ENCODE measurements at places on chromosomes 7 and 10.

GRCh38 chr10:119289227-119289920, 82.0 kb downstream of the GRK5 start:
- no peak for DNase-seq

DNA sequence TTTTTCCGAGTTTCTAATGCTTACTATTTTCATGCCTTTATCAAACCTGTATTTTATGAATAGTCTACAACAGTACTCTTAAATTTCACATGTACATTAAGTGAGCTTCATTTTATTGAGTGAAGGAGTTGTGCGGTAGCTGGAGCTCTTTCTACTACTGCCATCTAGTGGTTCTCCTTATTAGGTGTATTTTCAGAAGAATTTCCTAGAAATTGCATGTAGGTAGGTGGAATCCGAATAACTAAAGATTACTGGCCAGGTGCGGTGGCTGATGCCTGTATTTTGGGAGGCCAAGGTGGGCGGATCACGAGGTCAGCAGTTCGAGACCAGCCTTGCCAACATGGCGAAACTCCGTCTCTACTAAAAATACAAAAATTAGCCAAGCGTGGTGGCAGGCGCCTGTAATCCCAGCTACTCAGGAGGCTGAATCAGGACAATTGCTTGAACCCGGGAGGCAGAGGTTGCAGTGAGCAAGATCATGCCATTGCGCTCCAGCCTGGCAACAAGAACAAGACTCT, 38.3 kb downstream of the LRRC72 start:
- DNase-seq: peak; percentile 63

DNA sequence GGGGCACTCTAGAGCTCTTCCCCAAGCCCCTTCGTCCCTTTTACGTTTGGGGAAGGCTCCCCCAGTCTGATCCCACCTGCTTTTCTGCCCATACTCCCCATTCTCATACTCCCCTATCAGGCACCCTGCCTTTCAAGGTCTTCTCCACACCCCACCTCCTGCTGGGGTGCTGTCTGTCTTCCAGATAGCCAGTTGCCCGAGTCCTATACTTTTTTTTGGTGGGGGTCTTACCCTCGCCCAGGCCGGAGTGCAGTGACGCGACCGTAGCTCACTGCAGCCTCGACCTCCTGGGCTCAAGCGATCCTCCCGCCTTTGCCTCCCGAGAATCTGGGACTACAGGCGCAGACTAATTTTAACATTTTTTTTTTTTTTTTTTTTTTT, 775 bp upstream of the ABHD11 start:
- no peak for DNase-seq

- DNase-seq: peak; percentile 61
Measured at GRCh38 chr10:69845574-69846292, 44.0 kb downstream of the COL13A1 start.

- DNase-seq: no peak
Measured at GRCh38 chr7:44081266-44081748, 1.0 kb downstream of the POLM start.

GRCh38 chr10:123100030-123100762, 35.6 kb upstream of the HMX3 start:
- DNase-seq: no peak

- DNase-seq: no peak
Measured at GRCh38 chr7:90736968-90737939, 141.1 kb downstream of the CDK14 start.

DNA sequence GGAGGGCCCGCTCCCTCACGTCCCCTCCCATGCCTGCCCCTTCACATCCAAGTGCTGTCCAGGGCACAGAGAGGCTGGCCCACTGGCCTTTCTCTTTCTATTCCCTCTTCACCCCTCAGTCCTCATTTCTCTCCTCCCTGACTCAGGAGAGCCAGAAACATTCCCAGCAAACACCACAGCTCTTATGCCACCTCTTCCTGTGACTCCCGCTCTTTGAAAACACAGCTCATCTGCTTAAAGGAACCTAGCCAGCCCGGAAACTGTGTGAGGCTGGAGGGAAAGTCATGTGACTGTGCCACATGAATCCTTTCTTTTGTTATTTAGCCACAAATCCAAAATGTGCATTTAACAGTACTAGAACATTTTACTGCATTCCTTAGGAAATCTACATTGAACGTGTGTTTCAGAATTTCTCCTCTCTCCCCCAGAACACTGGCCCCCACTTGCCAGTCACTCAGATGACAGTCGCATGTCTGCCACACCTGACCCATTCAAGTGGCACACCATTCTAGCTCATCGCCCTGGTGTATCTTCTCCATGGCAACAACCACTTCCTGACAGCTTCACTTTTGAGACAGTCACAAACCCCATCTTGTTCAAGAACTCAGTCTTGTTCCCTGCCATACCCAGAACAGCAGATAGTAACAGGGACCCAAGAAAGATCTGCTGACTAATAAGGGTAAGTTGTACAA, 42.8 kb downstream of the GRB10 start:
- no peak for DNase-seq

DNA sequence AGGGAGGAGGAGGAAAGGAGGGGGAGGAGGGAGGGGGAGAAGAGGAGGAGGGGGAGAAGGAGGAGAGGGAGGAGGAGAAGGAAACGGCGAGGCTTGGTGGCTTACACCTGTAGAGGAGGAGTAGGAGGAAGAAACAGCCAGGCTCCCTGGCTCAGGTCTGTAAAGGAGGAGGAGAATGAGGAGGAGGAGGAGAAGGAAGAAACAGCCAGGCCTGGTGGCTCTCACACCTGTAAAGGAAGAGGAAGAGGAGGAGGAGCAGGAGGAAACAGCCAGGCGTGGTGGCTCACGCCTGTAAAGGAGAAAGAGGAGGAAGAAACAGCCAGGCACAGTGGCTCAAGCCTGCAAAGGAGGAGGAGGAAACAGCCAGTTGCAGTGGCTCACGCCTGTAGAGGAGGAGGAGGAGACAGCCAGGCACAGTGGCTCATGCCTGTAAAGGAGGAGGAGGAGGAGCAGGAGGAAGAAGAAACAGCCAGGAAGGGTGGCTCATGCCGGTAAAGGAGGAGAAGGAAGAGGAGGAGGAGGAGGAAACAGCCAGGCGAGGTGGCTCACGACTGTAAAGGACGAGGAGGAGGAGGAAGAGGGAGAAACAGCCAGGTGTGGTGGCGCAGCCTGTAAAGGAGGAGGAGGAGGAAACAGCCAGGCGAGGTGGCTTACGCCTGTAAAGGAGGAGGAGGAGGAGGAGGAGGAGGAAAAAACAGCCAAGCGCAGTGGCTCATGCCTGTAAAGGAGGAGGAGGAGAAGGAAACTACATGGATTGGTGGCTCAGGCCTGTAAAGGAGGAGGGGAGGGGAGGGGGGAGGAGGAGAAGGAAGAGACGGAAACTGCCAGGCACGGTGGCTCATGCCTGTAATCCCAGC, 14.9 kb upstream of the CRCP start:
- peak; percentile 91 for DNase-seq

DNA sequence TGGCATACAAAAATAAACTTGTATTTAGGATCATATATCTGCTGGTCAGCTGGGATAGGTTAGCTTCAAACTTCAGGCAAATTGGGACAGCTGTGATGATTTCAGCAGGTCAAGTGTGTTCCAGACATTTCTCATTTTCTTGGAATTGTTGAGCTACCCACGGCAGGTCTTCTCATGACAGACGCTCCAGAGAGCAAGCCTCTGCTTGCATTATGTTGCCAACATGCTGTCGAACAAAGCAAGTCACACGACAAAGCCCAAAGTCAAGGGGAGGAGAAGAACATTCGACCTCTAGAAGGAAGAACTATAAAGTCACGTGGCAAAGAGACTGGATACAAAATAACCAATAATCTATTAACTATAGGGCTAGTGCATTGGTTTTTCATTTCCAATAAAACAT, 103.5 kb downstream of the RAB18 start:
- no peak for DNase-seq

- DNase-seq: peak; percentile 30
Measured at GRCh38 chr7:36474283-36475010, 84.8 kb downstream of the ANLN start.

GRCh38 chr7:150986099-150986512, 4.7 kb upstream of the NOS3 start:
- DNase-seq: peak; percentile 63

DNA sequence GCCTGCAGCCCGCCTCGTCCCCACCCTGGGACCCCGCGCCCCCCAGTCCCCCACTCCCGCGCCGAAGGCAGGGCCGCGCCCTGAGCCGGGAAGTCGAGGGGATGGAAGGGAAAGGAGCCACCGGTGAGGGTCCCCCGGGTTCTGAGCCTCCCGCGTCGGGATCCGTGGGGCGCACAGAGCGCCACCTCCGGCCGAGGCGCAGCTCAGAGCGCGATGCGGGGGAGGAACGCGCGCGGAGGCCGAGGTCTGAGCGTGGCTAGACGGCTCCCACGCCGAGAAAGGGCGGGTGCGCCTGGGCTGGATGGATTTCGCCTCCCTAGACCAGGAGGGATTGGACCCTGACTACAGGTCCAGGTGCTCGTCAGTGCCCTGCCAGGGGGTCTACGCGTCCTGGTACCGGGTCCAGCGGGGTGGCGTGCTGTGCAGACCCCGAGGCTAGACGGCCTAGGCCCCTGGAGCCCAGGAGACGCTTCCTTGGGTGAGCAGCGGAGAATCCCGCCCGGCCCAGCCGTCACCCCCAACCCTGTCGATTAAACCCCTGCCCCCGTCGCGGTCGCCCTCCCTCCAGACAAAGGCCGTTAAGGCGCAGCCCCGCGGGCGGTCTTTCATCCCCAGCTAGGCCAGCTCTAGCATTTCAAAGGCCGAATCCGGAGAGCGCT, 986 bp upstream of the PDGFA start:
- no peak for DNase-seq

GRCh38 chr7:150388709-150389531, 9.8 kb downstream of the ZNF775 start:
- DNase-seq: peak; percentile 93

DNA sequence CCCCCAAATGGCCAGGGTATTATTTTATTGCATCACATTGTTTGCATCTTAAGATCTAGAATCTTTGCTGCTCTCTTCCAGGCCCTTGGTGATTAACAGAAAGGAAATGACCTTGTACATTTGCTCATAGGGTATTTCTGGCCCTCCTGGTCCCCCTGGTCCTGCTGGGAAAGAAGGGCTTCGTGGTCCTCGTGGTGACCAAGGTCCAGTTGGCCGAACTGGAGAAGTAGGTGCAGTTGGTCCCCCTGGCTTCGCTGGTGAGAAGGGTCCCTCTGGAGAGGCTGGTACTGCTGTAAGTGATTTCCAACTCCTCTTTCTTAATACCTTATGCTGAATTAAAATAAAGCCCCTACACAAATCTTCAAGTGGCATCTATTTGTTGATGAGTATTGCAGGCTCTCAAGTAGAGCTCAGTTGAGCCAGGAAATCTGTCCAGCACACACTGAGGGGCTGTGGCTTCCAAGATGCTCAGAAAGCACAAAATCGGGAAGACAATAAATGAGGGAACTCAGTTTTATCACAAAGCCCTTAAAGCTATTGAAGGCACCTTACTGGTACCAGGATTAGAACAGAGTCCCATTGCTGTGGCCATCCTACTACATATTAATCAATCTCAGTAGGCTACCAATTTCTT, 28.2 kb downstream of the COL1A2 start:
- DNase-seq: no peak

- DNase-seq: peak; percentile 74
Measured at GRCh38 chr7:32427769-32428291, 62.4 kb downstream of the LSM5 start.

- DNase-seq: no peak
Measured at GRCh38 chr10:51416494-51416893, 282.9 kb downstream of the CSTF2T start.

- DNase-seq: peak; percentile 66
Measured at GRCh38 chr7:332646-333392, 42.8 kb downstream of the FOXL3 start.

- no peak for DNase-seq
Measured at GRCh38 chr10:116699049-116699448, 43.3 kb downstream of the HSPA12A start.

GRCh38 chr10:118373786-118374185, 31.7 kb upstream of the FAM204A start:
- DNase-seq: peak; percentile 42

Data from fibroblast of villous mesenchyme (primary cell).